ENCODE measurements at places on chromosomes 5 and 9.

DNA sequence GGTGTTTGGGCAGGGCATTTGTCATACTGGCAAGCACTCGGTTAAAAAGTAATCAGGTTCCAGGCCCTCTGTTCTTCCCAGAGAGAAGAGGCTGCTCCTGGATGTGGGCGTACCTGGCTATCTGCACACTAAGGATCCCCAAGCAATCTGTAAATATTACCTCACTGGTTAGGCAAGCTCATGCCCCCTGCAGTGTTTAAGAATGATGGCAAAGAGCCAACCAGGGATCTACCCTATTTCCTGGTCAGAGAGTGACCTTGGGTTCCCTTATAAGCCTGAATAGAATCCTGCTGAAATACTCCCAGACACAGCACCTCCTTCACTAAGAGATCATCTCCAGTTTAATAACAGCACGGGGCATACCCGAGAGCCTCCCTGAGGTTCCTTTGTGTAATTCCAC is 181.2 kb downstream of the PIK3R1 start:
- no peak for DNase-seq

- peak; percentile 73 for DNase-seq
These were observed 62.9 kb upstream of the PPARGC1B start for GRCh38 chr5:149667084-149667828.

- DNase-seq, result peak; percentile 80
These were observed 92.8 kb downstream of the SNX18 start for GRCh38 chr5:54610197-54610944.

DNA sequence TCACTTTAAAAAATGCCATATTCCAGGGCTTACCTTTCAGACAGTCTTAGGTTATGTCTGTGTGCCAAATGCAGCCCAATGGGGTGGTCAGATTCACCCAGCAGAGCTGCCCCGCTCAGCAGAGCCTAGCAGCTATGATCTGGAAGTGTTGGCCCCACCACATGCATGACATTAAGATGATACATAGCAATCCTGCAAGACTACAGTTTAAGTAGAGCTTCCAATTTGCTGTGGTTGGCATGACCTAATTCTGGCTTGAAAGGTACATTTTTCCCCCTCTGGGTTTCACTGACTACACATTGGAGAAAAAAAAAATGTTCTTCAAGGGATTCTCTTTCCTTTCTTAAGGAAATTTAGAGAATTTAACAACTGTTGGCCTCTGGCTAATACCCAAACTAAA is 22.5 kb downstream of the MEF2C start:
- no peak for DNase-seq

DNA sequence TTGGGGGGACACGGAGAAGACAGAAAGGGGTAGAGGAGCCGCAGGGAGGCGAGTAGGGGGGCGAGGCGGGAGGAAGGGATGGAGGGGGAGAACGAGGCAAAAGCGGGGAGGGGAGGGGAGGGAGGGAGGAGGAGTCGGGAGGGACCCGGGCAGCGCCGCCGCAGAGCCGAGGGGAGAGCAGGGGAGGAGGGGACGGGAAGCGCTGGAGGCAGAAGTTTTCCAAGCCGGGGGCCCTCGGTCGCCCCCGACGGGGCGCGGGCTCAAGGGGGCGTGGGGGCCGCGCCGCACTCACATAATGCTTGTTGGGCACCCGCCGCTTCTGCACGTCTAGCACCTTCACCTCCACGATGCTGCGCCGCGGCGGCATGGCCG is 353 bp downstream of the SH3PXD2B start:
- DNase-seq, result no peak

All from suppressor macrophage treated with lipopolysaccharide for 4 hours (primary cell).